Ovary (tissue), 10 donors: ENCODE measurements at places on chromosomes 11 and 22. TPM values are rescaled to one million over a fixed set of nuclear protein-coding genes. Genes with fewer than 3 reads are reported as not detected.

Gene APOL4
- 5.6 TPM for polyA plus RNA-seq

DNA sequence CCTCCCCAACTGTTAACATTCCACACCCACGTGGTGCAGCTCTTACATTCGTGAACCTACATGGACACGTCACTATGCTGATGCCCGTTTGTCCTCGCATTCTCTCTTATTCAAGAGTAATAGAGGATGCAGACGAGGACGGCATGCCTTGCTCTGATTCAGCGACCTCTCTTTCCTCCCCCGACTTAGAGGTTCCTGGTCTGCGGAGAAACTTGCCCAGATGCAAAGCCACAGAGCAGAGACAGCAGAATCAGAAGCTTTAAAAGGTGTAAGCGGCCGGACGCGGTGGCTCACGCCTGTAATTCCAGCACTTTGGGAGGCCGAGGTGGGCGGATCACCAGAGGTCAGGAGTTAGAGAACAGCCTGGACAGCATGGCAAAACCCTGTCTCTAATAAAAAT lies 288.0 kb downstream of the NTM start:
- H3K4me3 ChIP-seq, result no peak overlapping the region
- no peaks in the 10 kb centered on the region for H3K27me3 ChIP-seq
- peaks cover 2% of the 10 kb centered on the region for H3K4me1 ChIP-seq
- H3K36me3 ChIP-seq, result no peaks in the 10 kb centered on the region

Gene TUB
- polyA plus RNA-seq, result 15.3 TPM

DNA sequence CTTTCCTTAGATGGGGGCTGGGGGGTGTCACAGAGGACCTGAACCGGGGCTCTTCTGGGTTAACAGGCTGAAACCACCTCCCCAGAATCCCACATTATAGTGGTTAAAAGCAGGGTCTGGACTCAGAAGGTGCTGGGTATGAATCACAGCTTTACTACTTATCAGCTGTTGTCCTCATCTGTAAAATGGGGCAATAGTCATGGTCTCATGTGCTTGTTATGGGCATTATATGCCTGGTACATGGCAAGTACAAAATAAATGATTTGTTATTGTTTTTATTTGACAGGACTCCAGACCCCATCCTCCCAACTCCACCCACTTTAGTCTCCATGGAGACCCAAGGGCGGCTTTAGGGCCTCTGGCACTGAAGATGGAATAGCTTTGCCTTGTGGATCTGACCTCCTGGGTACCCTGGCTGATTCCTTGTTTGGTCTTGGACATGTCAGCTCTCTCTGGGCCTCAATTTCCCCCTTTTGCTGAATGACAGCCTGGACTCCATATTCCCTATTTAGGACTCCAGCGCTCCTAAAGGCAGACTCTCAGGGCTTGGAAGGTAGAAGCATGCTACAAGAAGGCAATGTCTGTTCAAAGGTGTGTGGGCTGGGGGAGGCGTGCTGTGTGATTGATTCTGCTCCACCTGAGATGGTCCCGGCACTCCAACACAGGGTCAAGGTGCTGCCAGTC lies 812 bp upstream of the SMTN start:
- peak overlapping the region; percentile 68 for H3K27ac ChIP-seq
- peaks cover 15% of the 10 kb centered on the region for H3K4me1 ChIP-seq
- no peaks in the 10 kb centered on the region for H3K27me3 ChIP-seq
- H3K4me3 ChIP-seq, result peak overlapping the region; percentile 88
- no peak for DNase-seq

Gene P2RX6
- polyA plus RNA-seq, result 0.47 TPM

GRCh38 chr11:98260983-98261382 lies 759.8 kb upstream of the CNTN5 start:
- no peaks in the 10 kb centered on the region for H3K27me3 ChIP-seq
- H3K4me3 ChIP-seq, result no peak overlapping the region
- DNase-seq, result no peak
- no peaks in the 10 kb centered on the region for H3K4me1 ChIP-seq

GRCh38 chr11:109088086-109088485 lies 333.9 kb upstream of the C11orf87 start:
- no peak overlapping the region for H3K4me3 ChIP-seq
- H3K27ac ChIP-seq, result no peak overlapping the region
- no peaks in the 10 kb centered on the region for H3K36me3 ChIP-seq
